ENCODE measurements at places on chromosomes 12 and 14. TPM values are rescaled to one million over a fixed set of nuclear protein-coding genes. Genes with fewer than 3 reads are reported as not detected.

DNA sequence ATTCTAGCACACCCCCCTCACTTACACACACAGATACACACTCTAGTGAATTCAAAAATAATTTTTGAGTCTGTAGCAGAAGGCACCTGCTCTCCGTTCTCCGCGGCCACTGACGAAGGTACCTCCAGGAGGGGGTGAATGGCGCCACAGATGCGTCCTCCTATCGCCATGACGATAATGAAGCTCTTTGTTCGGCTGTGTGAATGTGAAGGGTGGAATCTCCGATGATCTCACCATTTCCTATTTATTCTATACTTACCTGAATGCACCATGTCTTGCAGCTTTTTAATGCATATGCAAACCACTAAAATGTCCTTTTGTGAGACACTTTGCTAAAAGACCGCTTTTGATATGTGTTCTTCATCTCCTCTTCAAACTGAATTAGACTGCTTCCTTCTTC lies 162.7 kb downstream of the EGLN3 start:
- no peak for DNase-seq

- DNase-seq, result no peak
Observed at GRCh38 chr12:68080577-68080976, 79.0 kb downstream of the IFNG start.

The CTSG gene
- 1.4 TPM for total RNA-seq

- DNase-seq, result no peak
Observed at GRCh38 chr12:47066278-47067025, 13.0 kb upstream of the PCED1B start.

- no peak for DNase-seq
Observed at GRCh38 chr14:62253171-62253570, 491.0 kb downstream of the SNAPC1 start.

DNA sequence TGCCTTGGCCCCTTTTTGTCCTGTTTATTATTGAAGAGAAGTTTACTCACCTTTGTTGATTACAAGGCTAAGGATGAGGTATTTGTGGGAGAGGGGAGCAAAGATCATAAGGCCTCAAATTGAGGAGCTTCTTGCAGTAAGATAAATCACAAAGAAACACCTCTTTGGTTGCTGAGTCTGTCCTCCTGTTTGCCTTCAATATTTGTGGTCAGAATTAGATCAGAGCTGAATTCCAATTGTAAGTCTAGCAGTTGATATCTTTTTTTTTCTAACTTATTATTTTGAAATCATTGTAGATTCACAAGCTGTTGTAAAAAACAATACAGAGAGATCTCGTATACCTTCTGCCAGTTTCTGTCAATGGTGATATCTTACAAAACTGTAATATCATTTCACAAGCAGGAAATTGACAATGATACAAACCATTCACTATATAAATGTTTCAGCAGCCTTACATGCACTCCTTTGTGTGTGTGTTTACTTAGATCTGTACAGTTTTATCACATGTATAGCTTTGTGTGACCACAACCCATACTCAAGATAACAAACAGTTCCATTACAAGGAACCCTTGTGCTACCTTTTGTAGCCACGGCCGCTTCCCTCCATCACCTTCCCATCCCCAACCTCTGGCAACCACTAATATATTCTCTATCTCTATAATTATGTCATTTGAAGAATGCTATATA lies 97.4 kb downstream of the KICS2 start:
- DNase-seq, result no peak
